ENCODE measurements at places on chromosomes 3 and 15.

DNA sequence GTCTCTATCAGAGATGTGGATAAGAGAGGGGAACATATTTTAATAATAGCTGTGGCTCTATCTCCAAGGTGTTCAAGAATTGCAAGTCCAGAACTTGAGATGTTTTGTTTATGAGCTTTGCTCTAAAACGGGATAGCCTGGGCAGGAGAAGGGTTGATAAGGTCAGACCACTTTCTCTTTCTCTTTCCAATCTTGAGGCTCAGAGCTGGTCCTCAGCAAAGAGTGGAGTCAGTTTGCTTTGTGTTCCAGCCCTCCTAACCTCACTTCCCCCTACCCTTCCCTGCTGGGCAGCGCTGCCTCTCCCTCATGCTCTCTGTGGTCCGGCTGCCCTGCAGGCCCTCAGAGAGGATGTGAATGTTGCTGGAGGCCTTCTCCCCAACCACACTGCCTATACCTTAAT, 13.8 kb downstream of the KLHL6 start:
- no peak for DNase-seq

DNA sequence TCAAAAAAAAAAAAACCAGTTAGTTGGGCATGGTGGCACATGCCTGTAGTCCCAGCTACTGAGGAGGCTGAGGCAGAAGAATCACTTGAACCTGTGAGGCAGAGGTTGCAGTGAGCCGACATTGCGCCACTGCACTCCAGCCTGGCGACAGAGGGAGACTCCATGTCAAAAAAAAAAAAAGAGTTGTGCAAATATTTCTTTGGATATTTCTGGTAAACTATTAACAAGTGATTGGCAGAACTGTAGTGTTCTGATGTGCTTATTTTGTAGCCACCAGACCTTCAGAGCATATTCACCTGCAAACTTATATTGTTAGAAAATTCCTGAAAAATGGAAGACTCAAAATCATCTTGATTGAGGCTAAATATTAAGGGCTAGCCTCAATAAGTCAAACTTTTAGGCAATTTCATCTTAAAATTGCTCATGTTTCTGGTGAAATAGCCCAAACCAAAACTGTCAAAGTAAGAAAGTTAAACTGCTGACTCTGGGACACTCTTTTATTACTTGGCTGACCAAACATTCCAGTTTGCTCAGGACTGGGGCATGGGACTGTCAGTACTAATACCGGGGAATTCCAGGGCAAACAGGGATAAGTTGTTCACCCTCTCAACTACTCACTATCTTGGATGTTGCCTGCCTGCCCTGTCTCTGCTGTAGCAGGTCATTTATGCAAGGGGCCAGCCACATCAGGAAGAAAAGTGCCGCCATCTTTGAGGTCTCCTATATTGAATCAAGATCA, 37.0 kb downstream of the ABHD2 start:
- DNase-seq, result no peak

- no peak for DNase-seq
Measured at GRCh38 chr3:170634663-170635384, 48.9 kb upstream of the SLC7A14 start.

GRCh38 chr3:3134750-3135448, 8.2 kb downstream of the TRNT1 start:
- no peak for DNase-seq

- DNase-seq, result no peak
Measured at GRCh38 chr15:90893175-90894090, 9.1 kb downstream of the FES start.

- DNase-seq, result no peak
Measured at GRCh38 chr15:72856549-72857040, 73.0 kb upstream of the ADPGK start.

- no peak for DNase-seq
Measured at GRCh38 chr3:119331661-119332060, 37.5 kb downstream of the ARHGAP31 start.

DNA sequence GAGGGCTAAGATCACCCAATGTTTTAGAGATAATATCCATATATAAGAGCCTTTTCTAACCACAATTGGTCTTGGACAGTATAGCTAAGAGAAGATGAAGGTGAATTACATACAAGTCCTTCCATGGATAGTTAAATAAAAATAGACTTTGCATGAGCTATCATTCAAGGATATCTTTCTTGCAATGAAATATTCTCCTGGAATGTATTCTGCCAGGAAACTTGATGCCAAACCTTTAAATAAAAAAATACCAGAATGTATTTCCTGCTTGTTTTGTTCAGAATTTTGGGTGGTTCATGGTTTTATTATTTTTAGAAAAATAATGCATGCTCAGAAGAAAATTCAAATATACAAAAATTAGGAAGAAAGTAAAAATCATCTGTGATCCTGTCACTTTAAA, 88.8 kb upstream of the PPIB start:
- no peak for DNase-seq

DNA sequence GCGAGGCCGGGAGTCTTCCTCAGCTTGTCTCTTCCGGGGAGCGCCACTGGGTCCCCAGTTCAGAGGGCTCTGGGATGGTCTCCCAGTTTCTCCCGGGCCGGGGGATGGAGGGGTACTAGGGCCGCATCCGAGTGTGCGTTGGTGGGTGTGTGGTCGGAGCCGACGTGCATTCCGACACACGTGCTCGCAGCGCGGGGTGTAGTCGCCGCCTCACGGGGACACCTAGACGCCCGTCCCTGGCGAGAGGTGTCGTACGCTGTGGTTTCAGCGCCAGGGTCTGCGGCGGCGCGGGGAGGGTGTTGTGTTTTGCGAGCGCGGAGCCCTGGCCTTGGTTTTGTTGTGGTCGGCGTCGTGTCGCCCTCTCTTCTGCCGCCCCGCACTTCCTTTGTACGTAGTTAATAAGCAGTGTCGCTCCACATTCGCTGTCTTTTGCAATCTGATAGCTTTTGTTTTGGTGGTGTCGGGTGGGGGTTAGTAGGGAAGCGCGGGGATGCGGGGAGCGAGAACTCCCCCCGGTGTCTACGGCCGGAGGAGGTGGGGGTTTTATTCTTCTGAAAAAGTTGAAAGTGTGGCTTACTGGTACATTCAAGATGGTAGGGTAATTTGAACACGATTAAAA, 2.2 kb downstream of the IGF1R start:
- DNase-seq, result peak; percentile 55

- DNase-seq, result no peak
Measured at GRCh38 chr3:185582236-185582635, 3.9 kb upstream of the SENP2 start.

- no peak for DNase-seq
Measured at GRCh38 chr15:37709669-37710068, 224.8 kb upstream of the TMCO5A start.

- no peak for DNase-seq
Measured at GRCh38 chr3:101266071-101266470, 54.3 kb downstream of the IMPG2 start.

DNA sequence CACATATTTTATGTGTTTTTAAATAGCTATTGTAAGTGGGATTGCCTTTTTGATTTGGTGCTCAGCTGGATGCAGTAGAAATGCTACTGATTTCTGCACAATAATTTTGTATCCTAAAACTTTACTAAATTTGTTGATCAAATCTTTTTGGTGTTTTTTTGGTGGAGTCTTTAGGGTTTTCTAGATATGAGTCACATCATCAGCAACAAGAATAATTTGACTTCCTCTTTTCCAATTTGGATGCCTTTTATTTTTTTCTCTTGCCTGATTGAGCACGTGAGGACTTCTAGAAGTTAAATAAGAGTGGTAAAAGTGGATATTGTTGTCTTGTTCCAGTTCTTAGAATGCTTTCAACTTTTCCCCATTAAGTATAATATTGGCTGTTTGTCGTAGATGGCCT, 51.3 kb downstream of the TLNRD1 start:
- DNase-seq, result no peak

- DNase-seq, result no peak
Measured at GRCh38 chr15:73994912-73995622, 551 bp downstream of the PML start.

GRCh38 chr3:5210926-5211325, 23.4 kb downstream of the EDEM1 start:
- DNase-seq, result no peak

- DNase-seq, result no peak
Measured at GRCh38 chr3:42019953-42020260, 58.0 kb upstream of the ULK4 start.

GRCh38 chr3:156260331-156260730, 140.0 kb downstream of the KCNAB1 start:
- DNase-seq, result no peak

DNA sequence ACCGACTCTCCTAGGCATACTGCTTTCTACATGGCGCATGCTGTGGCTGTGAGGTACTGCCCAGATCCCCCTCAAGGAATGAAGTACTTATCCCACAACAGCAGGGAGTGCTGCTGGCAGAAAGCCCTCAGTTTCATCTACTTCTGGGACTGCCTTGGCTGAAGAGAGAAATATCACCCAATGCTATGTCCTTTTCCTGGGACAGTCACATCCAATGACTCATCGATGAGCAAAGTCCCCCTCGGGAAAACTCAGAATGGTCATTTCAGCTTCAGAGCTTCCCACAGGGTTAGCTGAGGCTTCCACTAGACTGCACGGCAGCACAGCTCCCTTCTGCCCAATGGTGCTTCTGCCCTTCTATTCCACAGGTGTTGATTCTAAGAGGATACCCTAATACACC, 3.6 kb upstream of the NMD3 start:
- DNase-seq, result peak; percentile 36

DNA sequence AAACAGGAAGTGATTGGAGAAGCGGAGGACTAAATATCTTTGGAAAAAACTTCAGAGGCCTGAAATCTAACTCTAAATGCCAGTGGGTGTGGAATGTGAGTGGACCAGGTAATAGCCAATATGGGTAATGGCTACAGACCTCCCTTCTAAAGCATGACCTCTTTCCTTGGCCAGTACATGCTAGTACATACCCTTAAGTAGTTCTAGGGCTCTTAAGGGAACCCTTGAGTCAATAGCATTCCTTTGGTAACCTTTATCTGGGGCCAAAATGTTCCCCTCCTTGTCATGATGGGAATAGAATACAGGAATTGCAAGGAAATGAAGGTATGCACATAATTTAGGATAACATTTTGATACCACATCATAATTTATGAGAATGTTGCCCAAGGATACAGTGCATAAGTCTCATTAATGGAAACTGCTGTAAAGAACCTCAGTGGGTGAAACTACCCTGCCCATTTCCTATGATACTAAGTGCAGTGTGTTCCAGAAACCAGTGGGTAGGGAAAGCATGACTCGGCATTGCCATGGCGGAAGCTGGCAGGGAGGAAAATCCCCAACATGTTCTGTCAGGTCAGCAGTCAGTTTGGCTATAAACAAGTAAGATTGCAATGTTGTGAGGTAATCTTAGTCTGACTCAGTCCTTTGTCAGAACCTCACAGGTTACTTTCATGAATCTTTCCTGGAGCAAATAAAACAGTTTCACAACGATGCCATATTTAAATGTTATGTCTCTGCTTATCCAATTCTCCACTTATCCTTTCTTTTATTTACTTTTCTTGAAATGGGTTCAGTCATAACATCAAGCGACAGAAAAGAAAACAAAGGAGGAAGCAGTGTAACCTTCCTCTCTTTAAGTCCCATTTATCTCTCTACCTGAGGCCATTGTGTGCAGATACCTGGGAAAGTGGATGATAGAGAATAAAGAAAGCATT, 23.5 kb upstream of the RAP2B start:
- peak; percentile 49 for DNase-seq

DNA sequence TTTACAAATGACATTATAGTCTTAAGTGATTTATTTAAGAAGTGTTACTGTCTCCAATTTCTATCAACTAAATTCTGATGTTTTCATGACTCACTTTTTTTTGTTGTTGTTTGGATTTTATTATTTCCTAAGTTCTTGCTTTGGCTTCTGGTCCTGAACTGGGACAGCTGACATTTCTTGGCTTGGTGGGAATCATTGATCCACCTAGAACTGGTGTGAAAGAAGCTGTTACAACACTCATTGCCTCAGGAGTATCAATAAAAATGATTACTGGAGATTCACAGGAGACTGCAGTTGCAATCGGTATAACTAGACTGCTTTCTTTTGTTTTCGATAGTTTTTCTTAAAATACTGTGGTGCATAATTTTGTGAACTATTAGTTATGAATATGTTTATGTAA, 47.5 kb downstream of the ASTE1 start:
- no peak for DNase-seq

GRCh38 chr15:69359722-69360121, 54.4 kb upstream of the KIF23 start:
- no peak for DNase-seq

DNA sequence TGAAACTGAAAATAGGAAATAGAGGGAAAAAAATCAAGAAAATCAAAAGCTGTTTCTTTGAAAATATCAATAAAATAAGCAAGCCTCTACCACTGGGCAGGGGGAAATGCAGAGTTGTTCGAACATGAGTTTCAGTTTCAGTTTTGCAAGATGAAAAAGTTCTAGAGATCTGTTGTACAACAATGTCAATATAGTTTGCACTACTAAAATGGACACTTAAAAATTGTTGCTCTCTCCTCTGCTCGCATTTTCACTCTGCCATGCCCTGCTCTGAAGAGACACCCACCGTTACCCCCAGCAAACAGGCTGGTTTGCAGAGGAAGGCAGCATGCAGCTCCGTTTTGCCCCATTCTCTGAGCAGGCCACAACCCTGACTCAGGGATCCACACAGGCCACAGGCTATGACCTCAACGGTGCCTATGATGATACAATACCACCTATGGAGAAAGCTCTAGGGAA, 64.5 kb downstream of the ZNF148 start:
- no peak for DNase-seq

DNA sequence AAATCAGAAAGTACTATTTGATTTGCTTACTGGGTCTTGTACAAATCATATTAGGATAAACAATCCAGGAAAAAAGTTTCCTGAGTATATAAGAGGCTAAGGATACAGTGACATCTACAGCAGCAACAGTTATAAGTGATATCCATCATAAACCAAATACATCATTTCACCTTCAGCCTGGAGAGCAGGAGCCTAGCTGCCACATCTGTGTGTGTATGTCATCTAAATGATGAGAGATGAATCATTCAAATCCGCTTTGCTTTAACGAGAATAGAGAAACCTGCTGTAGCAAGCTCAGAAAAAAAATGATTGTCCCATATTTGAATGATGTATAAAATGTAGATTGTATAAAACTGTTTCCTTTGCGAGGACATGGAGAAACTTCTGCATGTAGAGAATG, 841.4 kb downstream of the SI start:
- DNase-seq, result no peak

GRCh38 chr3:15359677-15360397, 27.5 kb upstream of the SH3BP5 start:
- DNase-seq, result no peak

DNA sequence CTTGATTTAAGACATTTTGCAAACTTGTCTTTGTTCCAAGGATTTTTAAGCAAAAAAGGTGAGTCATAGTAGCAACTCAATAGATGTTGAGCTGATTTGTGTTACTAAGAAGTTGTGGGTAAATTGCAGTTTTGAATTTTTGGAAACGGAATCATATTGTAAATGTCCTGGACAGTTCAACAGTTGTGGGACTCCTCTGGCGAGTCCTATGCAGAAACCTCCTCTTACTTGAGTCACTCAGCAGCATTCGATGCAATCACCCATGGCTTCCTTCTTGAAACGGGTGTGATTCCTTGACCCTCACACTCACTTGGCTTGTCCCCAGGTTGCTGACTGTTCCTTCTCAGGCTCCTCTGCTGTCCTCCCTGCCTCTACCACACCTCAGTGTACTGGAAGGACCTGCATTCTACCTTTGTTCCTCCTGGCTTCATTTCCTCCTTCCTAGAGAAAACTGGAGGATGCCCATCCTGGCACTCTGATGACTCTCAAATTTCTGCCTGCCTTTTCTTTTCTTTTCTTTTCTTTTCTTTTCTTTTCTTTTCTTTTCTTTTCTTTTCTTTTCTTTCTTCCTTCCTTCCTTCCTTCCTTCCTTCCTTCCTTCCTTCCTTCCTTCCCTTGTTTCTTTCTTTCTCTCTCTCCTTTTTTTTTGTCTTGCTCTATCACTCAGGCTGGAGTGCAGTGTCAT, 52.8 kb upstream of the DGKG start:
- DNase-seq, result no peak

GRCh38 chr3:38805765-38806386, 10.1 kb downstream of the SCN10A start:
- DNase-seq, result peak; percentile 29

Data from left cardiac atrium (tissue), 4 donors.